Activated CD8-positive, alpha-beta memory T cell treated with anti-CD3 and anti-CD28 coated beads for 4 hours (primary cell): ENCODE measurements at places on chromosomes 11 and 22.

GRCh38 chr22:47515384-47516125 lies 753.1 kb downstream of the TBC1D22A start:
- no peak for DNase-seq

- no peak for DNase-seq
These were observed 56.1 kb downstream of the HSD17B12 start for GRCh38 chr11:43736502-43737200.

- no peak for DNase-seq
These were observed 41.2 kb upstream of the SYT7 start for GRCh38 chr11:61621917-61622585.

DNA sequence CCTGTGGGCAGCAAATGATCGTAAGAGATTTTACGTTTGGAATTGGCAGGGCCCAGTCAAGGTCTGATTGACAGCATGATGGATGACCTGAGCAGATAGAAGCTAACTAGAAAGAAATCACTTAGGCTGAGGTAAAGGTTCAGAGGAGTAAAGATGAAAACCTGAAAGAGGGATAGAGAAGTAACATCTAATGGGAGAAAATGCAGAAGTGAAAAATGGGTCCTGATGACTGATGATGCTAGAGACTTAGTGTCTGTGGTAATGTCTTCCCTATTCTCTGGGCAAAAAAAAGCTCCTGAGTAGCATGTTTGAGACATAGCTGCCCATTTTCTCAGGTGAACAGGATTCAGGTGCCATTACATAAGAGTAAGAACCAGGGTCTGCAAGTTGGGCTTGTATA lies 628.8 kb upstream of the ANO5 start:
- DNase-seq, result no peak

- no peak for DNase-seq
These were observed 1.5 kb downstream of the SIDT2 start for GRCh38 chr11:117180020-117180419.

DNA sequence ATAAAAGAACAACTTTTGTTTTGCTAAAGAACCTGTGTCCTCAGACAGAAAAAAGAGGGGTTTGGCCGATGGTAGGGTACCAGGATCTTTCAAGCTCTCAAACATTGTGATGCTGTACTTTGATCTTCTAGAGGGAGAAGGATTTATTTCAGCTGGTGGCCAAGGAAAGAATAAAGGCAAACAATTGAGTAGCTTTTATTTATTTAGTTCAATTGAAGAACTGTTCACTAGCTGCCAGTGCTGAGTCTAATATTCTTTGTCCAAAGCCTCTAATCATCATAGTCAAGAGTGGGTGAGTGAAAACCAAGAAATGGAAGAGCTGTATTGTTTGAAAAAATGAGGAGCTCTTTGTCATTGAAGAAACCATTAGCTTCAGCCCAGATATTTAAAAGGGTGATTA lies 138.4 kb downstream of the FAT3 start:
- DNase-seq, result no peak

DNA sequence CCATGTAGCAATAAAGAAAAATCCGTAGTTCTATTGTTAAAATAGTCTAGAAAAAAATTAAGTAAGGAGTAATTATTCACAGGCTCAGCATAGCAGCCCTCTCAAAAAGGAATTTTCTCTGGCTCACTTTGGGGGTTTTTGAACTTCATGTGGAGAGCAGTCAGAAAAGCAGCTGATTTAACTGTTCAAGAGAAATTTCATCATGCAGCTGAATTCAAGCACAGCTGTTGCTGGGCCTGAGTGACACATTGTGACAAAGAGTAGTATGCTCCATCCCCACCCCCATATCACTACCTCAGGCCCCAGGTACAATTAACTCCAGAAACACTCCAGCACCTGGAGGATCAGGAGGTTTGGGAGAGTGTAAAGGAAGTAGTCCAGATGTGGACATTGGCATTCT lies 272.1 kb downstream of the FAM76B start:
- no peak for DNase-seq

DNA sequence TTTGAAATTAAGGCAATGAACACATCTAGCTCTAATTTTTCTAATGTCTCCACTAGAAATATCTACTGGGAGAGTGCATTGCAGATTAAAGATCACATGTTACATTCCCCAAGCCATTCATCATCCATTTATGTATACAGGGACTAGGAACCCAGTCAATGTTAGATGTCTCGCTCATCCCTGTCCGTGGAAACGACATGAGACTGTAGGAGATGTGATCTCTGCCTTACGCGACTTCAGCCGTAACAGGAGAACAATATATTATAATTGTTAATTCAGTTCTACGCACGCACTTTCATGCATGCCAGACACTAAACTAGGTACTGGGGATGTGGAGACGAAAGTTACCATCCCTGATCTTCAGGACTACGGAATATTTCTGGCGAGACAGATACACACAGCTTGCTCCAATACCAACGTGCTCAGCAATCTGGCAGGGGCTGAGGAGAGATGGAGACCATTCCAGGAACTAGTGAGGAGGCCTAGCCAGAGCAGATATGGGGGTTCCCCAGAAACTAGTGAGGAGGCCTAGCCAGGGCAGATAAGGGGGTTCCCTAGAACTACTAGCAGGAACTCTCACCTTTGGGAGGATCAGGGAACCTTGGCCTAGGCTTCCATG lies 706 bp downstream of the DCPS start:
- no peak for DNase-seq
